ENCODE measurements at places on chromosomes 13 and 19. TPM values are rescaled to one million over a fixed set of nuclear protein-coding genes. Genes with fewer than 3 reads are reported as not detected.

The VSTM2B gene
- not detected for total RNA-seq

The SLC39A3 gene
- 28.1 TPM for total RNA-seq

The SPRY2 gene
- 20.7 TPM for total RNA-seq

The PALM3 gene
- 0.87 TPM for total RNA-seq

The DYRK1B gene
- 6.6 TPM for total RNA-seq

The PRSS57 gene
- total RNA-seq, result not detected

The ZNF90 gene
- total RNA-seq, result 3.7 TPM

The GTF2F2 gene
- total RNA-seq, result 26.7 TPM

The RXFP2 gene
- not detected for total RNA-seq

The LGALS7B gene
- total RNA-seq, result 0.55 TPM

The MEIS3 gene
- total RNA-seq, result 99.3 TPM

The EHD2 gene
- total RNA-seq, result 164 TPM

The ACTMAP gene
- total RNA-seq, result 1.1 TPM

The TSHZ3 gene
- total RNA-seq, result 14.0 TPM

The KLK14 gene
- total RNA-seq, result not detected

The GSX1 gene
- total RNA-seq, result not detected

The ZNF653 gene
- total RNA-seq, result 10.6 TPM

The ZNF471 gene
- 2.3 TPM for total RNA-seq

The NOTCH3 gene
- total RNA-seq, result 21.4 TPM

The ZNF563 gene
- 3.0 TPM for total RNA-seq

The PRR36 gene
- total RNA-seq, result not detected

The LGALS7 gene
- total RNA-seq, result not detected

The PLA2G4C gene
- 3.2 TPM for total RNA-seq

The CEACAM16 gene
- total RNA-seq, result not detected

The FRY gene
- 50.4 TPM for total RNA-seq

The APOC1 gene
- total RNA-seq, result 1.4 TPM

The SBK2 gene
- total RNA-seq, result 1.5 TPM

The DAND5 gene
- not detected for total RNA-seq

The KLF2 gene
- 2.0 TPM for total RNA-seq

The ABHD17A gene
- total RNA-seq, result 69.7 TPM

Measured in uterine smooth muscle cell (primary cell).